PC-9 (cell line): ENCODE measurements at places on chromosomes 4 and X. TPM values are rescaled to one million over a fixed set of nuclear protein-coding genes. Genes with fewer than 3 reads are reported as not detected.

Gene PNMA3
- not detected in 2 replicates for total RNA-seq

Gene GABRE
- total RNA-seq, result 22.1 and 24.5 TPM in 2 replicates

GRCh38 chr4:136329042-136329662 is 1203.1 kb downstream of the PCDH18 start:
- no peak for DNase-seq

GRCh38 chr4:7558436-7558835 is 123.7 kb upstream of the PSAPL1 start:
- DNase-seq, result no peak

DNA sequence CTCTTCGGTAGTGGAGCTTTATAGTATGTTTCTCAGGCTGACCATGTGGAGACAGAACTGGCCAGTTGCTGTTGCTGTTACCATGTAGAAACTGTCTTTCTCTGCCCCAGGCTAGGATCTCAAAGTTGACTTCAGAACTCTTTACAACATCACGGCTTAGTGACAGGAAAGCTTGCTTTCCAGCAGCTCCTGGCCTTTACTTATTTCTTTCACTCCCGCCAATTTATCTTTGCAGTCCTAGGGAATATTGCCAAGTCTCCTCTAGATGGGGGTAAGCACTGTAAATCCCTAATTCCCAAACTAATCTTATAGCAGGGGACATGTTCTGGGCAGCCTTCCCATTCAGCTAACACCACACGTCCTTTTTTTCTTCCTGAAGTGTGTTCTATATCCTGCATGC is 631.6 kb downstream of the SPRY1 start:
- DNase-seq, result no peak
